ENCODE measurements at places on chromosomes 12 and 14.
A peak's percentile ranks its signal among the peaks of the same experiment; 100 is the strongest.

DNA sequence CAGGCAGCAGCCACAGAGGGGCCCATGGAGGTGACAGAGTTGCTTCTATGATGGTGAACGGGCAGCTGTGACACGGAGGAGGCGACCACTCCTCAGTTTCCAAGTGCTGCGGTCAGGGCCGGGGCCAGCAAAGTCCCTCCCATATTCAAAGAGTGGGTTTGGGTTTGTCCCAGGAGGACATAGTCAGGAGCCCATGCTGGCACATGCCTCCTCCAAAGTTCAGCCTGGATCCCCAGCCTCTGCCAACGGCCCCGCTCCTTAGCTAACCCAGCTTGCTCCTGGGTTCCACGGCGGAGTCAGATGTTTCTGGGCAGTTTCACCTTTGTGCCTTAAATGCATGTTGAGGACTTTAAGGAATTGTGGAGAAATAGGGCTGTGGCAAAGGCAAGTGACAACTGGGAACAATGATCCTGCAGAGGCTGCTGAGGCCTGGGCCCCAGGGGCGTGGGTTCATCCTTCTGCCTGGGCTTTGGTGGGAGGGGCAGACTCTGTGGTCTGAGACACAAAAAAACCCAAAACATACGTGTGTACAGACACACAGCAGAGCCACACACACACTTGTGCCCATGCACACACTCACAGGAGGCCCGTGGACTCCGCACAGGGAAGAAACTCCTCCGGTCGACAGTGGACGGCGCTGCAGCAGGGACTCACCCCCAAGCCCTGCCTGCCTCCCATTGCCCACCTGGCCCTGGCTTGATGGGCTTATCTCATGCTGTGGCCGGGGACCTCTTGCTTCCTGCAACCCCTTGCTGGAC is 399.4 kb downstream of the TMEM121 start:
- DNase-seq: no peak

GRCh38 chr12:65948320-65949008 is 124.2 kb downstream of the HMGA2 start:
- DNase-seq: peak; percentile 34

DNA sequence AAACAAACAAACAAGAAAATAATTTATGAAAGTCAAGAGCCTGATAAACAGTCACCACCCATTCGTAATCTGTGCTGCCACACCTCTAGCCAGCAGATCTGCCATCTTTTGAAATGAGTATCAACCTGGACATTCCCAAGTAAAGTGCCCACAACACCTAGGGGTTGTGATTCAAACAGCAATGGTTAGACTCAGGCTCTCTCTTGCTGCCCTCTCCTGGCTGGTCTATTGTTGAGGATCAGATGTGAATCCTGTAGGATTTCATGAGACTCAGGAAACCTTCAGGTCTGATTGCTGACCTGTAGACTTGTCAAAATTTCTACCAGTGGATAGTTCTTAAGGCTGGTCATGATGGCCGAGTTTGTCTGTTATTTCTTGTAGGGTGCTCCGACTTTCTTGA is 26.8 kb downstream of the DGLUCY start:
- DNase-seq: no peak

DNA sequence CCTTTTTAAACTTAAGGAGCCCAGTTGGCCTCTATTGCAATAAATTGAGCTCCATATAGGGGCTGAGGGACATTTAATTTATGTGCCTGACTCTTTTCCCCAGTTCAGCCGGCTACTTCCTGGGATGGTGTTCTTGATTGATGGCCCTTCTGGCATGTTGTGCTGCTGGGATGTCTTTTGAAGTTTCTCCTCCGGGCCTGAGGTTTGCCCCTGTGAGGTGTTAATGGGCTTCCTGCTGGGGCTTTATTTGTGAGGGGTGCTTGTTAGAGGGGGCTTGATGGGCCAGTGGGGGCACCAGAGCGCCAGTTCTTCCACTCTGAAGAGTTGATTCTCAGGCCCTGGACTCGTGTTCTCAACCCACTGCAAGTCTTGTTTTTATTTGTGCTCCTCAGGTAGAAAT is 69.6 kb downstream of the CHST11 start:
- DNase-seq: no peak

DNA sequence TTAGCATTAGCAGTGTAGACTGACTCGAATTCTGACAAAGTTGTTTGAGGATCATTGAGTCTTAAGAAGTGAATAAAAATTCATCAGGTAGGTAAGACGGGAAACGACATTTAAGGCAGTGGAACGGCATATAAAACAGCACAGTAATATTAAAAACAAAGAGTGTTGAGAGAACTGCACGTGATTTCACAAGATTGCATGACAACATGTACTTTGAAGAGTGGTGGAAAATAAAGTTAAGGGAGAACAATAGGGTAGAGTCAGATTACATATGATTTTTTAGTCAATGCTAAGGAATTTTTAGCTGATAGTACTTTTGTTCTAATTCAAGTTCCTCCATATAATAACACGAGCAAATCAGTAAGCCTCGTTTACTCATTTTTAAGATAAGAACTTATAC is 115.4 kb downstream of the SOX5 start:
- no peak for DNase-seq

DNA sequence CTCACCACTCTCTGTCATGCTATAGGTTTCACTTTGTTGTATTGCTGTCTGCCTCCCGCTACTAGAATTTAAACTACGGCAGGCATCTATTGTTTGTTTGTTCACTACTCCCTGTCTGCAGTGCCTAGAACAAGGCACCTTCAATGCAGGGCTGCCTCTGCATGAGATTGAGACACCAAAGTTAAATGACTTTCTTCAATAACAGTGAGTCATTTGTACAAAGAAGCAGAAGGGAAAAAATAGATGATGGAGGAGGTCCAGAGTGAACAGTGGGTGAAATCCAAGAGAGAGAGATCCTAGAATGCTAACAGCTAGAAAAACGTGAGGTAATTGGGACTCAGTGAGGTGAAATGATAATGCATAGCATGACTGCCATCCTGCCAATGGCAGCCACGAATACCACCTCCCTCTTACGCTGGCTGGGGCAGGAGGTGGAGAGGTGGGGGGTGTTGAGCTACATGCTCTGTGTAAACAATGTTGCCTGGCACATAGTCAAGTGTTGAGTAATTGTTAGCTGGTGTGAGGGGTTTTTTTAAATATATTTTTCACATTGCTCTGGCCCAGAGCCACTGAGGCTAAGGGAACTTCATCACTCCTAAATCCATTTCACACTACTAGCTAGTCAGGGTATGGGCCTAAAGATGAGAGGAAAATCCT is 367.6 kb downstream of the RPS29 start:
- no peak for DNase-seq

GRCh38 chr12:68784015-68784414 is 24.0 kb upstream of the MDM2 start:
- no peak for DNase-seq

DNA sequence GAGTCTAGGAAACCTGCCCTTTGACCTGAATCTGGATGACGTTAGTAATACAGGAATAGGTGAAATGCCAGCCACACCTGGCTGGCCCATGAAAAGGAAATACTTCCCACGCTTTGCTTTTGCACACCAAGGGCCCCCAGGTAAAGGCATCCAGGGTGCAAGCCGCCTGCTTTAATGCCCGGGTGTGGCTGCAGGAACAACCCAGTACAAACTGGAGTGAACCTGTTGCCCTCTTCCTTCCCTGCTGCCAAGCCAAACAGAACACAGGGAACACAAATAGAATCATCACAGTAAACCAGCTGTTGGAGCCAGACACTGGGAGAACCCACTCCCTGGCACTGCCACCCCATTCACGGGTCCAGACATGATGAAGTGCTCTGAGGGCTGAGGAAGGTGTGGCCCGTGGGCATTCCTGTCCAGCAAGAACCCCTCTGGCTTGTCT is 24.2 kb upstream of the FOS start:
- DNase-seq: no peak

GRCh38 chr14:33996462-33996861 is 45.6 kb upstream of the EGLN3 start:
- DNase-seq: no peak

DNA sequence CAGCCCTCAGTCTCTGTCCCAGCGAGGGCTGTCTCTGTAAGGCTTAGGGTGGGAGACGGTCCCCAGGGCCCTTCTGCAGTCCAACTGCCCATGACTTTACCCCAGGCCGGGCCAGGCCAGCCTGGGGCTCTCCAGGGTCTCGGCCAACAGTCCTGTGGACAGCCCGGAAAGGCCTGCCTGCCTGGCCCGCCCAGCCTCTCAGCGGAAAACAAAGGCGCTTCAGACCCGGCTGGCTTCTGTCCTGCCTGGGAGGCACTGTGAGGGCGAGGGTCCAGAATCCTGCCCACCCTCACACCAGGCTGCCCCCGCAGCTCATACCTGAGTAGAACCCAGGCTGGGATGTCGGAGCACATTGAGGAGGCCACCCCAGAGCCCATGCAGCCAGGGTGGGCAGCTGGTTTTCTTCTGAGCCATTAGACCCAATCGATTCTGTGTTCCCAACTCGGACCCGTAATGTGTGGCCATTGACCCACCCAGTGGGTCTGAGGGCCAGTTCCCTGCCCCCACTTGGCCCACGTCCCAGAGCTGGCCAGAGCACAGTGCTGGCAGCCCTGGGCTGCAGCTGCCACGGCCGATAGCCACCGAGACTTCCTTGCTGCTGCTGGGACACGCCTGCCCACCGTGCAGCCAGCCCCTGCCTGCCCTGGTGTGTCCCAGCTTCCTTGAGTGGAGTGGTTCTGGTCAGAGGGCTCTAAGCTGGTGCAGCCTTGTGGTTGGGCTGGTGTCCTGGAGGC is 1.6 kb downstream of the CRIP2 start:
- DNase-seq: peak; percentile 78

DNA sequence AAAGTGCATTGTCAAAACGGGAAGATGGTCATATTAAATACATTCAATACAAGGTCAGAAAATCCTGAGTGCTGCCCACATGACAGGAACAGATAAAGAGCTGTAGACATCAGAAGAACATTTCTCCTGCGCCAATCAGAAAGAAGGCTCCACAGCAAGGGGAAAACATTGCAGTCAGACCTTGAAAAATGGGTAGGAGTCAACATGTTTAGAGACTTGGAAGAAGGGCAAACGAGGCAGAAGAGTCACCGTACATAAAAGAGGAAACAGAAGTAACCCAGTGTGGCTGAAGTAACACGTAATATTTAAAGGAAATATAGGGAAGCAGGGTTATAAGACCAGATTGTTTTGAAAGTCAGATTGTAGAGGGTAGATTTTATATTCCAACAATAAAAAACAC is 11.9 kb downstream of the SPPL3 start:
- no peak for DNase-seq

- DNase-seq: no peak
These were observed 57.2 kb upstream of the FICD start for GRCh38 chr12:108457734-108458361.

DNA sequence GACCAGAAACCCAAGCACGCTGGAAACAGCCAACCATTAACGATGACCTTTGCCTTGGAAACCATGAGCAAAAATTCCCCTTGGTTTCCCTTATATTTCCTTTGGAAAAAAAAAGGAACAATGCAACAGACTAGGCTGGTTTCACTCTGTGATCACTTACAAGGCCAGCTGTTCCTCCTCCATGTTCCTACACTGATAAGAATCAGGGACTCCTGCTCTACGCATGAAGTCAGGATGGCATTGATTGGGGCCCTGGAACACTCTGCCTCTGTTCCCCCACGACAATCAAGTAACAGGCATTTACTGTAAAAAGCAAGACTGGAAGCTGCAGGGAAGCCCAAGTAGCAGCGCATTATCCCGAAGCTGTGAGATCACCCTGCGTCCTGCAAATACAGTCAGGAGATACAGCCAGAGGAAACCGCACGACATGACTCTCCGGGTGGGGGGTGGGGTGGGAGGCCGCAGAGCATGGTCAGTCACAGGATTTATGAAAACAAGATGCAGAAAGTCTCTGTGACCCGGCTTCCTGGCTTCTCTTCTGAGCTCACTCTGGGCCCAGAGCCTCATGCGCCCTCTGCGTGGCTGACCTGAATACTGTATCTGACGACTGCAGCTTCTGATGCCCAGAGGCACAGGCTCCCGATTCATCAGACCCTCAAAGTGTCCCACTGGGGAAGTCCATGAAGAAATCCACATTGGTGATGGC is 31.1 kb downstream of the SSH1 start:
- DNase-seq: peak; percentile 77

DNA sequence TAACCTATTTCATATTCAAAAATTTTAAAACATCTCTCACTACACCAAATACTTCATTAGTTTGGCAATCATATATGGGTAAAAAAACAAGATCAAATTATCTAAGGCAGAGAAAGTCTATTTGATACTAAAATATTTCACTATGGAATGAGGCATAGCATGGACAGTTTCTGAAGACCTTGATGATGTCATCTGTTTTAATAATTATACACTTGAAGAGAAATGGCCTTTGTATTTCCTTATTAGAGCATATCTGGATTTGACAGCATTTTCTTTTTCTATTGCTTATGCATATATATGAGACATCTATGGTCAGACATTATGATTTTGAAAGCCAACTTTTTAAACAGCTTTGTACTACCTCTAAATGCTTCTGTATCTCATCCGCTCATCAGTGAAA is 88.6 kb downstream of the DDHD1 start:
- no peak for DNase-seq

DNA sequence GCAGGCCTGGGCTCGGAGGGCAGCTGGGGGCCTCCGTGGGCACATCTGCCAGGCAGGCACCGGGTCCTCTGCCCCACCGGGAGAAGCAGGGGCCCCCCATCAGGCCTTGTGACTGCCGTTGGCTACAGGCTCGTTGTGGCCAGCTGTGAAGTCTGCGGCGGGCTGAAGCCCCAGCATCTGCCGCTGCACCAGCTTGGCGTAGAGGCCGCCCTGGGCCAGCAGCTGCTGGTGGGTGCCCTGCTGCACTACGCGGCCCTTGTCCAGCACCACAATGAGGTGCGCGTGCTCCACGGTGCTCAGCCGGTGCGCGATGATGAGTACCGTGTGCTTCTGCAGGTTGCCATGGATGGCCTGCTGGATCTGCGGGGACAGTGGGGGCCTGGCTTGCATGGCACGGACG is 33.9 kb upstream of the VPS37B start:
- DNase-seq: no peak

DNA sequence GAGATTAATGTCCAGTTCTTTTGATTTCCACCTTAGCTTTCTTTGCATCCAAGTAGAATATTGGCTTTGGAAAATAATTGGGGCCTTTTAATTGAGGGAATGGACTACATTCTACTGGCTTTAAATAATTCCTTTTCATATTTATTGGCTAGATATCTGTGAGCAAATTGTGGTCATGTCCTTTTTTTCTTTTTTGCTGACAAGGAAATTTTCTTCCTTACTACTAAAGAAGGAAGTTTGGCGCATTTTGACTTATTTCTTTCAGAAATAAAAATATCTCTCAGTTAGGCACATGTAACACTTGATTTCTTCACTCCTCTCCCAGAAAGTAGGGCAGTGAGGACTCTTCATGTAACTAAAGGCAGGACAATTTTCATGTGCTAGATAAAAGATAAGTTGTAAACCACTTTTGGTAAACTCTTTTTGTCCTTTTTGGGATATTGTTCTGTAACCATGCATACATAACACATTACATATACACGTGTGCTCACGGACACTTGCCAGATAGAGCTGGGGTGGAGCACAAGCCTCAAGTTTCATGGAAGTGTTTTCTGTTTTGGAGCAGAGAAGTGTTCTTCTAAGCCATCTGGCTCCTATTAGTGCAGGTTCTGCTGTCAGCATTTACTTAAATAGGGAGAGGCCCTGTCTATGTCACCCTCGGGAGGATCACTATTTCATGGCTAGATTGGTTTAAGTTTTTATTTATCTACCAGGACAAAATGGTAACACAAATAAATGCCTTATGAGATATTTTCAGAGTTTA is 85.1 kb upstream of the LRIG3 start:
- no peak for DNase-seq
